ENCODE measurements at places on chromosomes 11 and 22. TPM values are rescaled to one million over a fixed set of nuclear protein-coding genes. Genes with fewer than 3 reads are reported as not detected.

The SCGB1D2 gene
- not detected for total RNA-seq

The LINC01488 gene
- 0.06 TPM for total RNA-seq

GRCh38 chr11:2393941-2394817 lies 6.4 kb upstream of the TSSC4 start:
- no peak for DNase-seq

- no peak for DNase-seq
These were observed 19.6 kb downstream of the ADM start for GRCh38 chr11:10324474-10324873.

DNA sequence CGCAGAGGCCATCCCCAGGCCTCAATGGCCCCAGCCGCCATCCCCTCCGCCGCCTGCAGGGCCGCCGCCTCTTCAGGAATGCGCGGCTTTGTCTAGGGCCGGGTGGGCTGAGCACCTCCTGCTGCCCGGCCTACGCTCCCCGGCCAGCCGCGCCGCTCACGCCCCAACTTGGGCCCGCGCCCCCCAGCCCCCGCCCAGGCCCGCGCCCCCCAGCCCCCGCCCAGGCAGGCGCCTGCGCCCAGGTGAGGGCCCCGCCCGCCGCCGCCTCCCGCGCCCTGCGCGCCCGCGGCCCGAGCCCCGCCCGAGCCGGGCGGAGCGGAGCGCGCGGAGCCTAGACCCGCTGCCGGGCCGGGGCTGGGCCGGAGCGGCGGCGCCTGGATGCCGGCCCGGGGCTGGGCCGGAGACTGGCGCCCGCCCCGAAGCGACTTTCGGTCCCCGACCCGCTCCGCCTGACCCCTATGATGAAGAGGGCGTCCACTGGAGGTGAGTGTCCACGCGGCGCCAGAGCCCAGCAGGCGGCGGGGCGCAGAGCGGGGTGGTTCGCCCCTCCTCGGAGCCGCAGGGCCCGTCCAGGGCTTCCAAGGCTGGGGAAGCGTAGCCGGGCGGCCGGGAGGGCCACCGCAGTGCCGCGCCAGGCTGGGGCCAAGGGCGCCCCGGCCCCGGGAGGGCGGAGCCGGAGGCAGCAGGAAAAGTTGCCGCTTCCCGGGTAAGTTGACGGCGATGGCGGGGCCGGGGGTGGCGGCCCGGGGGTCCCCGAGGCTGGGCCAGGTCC lies 34.3 kb upstream of the PRODH start:
- DNase-seq: no peak

- DNase-seq: no peak
These were observed 553.6 kb downstream of the BUD13 start for GRCh38 chr11:116219171-116219635.

The POU2AF3 gene
- total RNA-seq: 0.44 TPM

- no peak for DNase-seq
These were observed 751.2 kb downstream of the BRD1 start for GRCh38 chr22:49076300-49077035.

The KCTD14 gene
- 1.3 TPM for total RNA-seq

- no peak for DNase-seq
These were observed 55.7 kb downstream of the PHF21B start for GRCh38 chr22:44954149-44954548.

DNA sequence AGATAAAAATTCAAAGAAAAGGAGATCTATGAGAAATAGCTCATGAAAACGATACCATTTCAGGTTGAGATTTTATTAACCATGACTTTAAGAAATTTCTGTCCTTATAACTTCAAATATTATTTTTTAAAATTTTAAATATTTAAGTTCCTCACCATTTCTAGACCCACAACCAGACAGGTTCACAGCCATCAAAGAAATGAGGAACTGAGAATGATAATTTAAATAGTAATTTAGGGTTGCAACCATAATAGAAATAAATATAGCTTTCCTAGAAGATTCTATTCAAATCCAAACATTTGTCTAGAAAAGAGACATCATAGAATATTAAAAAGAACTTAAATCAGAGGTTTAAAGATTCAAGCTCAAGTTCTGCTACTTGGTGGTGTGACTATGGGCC lies 5.9 kb upstream of the VWA5A start:
- DNase-seq: no peak

The HDAC10 gene
- total RNA-seq: 11.2 TPM

DNA sequence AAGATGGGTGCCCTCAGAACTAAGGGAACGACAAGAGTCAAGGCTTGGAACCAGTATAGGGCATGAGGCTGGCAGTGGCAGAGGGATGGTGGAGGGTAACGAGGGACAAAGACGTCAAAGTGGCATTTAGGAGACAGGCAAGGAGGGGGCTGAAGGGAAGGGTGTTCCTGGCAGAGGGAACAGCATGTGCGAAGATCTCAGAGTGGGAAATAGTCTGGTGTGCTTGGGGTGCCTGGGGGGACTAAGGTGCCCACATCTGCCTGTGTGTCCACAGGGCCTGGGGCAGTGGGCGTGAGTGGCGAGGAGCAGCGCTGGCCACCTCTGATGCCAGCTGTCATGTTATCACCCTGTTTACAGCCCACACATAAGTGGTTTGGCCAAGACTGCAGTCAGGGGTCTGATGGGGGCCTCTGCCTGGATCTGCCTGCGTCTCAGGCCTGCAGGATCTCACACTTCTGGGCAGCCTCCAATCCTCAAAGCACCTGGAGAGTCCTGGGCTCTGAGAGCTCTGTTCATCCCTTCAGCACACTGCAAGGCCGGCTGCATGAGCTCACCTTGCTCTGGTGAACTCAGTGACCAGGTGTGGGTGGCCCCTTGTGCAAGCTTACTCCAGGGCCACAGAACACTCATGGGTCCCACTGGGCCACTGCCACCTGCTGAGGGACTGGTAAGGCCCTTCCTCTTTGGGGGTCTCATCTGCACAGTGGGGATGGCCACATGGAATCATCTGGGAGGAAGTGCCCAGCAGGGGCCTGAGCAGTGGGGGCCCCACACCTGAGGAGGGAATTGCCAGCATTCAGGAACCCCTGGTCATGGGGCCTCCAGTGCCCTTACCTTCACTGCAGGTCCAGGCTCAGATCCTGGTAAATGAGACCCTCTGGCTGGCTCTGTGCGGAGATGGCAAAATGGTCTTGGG lies 89.7 kb upstream of the SHISAL1 start:
- DNase-seq: no peak

The GAB4 gene
- not detected for total RNA-seq

GRCh38 chr11:65864706-65865471 lies 4.7 kb downstream of the MUS81 start:
- no peak for DNase-seq

All from left cardiac atrium (tissue), 4 donors.